ENCODE measurements at places on chromosomes 3 and 15.
A peak's percentile ranks its signal among the peaks of the same experiment; 100 is the strongest.

DNA sequence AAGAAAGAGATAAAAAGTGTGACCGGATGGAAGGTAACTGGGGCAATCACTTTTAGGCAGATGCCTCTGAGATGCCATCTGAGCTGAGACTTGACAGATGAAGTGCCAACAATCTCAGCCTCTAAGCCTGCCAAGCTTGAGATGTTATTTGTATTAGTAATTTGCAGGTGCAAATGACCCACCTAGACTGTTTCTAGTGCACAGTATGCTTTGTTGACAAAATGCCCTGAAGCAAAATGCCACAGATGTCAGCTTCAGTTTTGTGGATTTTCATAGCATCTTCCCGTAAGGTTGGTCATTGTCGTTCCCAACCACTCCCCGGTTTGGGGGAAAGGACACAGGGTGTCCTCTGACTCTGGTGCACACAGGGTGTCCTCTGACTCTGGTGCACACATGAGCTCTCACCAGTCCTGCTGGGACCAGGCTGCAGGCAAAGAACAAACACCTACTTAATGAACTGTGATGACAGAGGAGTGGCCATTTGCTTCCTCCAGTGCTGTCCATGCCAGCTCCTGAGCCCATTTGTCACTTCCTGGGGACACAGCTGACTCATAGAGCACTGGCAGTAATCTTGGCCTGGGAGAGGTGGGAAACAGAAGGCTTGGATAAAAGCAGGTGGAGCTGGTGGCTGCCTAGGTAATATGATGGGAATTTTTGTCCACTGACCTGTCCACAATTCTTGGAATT is 16.7 kb upstream of the PPP1R2 start:
- peak; percentile 69 for DNase-seq

- no peak for DNase-seq
These were observed 7.9 kb downstream of the ACAA1 start for GRCh38 chr3:38129058-38129457.

- no peak for DNase-seq
These were observed 22.7 kb downstream of the CORO2B start for GRCh38 chr15:68601206-68602197.

- no peak for DNase-seq
These were observed 647.2 kb upstream of the BCHE start for GRCh38 chr3:166484470-166484869.

- no peak for DNase-seq
These were observed 25.4 kb downstream of the LINGO1 start for GRCh38 chr15:77607111-77607893.

DNA sequence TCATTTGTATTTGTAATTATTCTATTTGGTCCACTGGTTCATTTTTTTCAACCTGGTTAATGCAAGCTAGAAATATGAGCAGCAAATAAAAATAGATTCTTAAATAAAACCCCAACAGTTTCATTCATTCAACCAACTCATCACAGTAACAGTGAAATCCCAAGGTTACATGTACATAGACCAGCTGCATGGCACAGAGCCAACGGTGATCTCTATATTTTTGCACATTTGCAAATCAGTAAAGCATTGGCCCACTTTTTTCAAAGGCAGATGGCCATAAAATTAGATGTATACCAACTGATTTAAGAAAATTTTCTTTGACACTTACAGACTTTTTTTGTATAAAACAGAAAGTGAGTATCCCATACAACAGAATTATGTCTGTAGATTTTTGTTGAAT is 49.3 kb downstream of the STRIT1 start:
- no peak for DNase-seq

DNA sequence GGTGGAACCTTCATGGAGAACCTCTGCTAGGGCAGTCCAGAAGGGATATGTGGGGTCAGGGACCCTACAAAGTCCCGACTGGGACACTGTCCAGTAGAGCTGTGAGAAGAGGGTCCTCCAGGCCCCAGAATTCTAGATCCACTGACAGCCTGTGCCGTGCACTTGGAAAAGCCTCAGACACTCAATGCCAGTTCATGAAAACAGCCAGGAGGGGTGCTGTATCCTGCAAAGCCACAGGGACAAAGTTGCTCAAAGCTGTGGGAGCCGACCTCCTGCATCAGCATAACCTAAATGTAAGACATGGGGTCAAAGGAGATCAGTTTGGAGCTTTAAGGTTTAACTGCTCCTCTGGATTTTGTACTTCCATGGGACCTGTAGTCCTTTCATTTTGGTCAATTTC is 448.8 kb upstream of the CADM2 start:
- no peak for DNase-seq

DNA sequence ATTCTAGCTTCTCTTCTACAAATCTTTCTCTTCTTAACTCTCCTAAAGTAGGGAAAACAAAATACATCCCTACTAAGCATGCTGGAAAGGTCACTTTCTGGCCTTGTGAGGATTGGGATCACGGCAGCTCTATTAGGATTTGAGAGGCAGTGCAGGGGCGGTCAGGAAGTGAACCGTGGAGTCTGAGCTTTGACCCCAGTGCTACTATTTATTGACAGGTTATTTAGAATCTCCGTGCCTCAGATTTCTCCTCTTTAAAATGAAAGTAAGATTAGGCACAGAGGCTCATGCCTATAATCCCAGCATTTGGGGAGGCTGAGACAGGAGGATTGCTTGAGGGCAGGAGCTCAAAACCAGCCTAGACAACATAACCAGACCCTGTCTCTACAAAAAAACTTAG is 42.0 kb upstream of the CHRM5 start:
- DNase-seq, result no peak

- no peak for DNase-seq
These were observed 283.9 kb downstream of the RORA start for GRCh38 chr15:60945196-60945595.

GRCh38 chr3:68984011-68984530 is 29.4 kb downstream of the EOGT start:
- no peak for DNase-seq

DNA sequence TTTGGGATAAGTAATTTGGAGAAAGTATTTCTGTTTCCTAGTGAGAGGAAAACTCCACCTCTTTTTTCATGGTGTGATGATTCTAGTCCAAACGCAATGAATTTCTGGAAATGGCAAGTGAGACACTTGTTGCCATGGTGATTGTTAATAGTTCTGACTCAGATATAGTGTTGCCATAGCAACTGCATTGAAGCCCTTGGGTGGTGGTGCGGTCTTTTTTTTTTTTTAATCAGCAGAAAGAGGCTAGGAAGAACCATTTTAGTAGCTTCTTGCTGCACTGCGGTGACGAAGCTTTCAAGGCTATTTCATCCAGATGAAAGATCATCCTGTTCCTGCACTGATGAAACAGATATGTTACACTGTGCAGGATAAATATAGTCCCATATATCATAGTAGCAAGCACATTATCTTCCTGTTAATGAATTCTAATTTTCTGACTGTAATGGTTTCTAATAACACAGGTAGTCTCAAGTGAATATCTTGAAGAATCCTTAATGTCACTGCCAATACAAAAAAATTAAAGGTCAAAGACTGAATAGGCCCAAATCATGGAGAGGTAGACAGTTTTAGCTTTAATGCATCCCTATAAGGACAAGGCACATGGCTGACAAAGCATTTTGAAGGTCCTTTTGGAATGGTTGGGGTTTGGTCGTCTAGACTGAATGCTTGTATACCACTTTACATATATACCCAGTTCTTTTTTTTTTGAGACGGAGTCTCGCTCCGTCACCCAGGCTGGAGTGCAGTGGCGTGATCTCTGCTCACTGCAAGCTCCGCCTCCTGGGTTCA is 125.1 kb upstream of the ZBTB20 start:
- DNase-seq, result no peak

GRCh38 chr3:29385046-29385830 is 104.4 kb downstream of the RBMS3 start:
- no peak for DNase-seq

- DNase-seq, result no peak
These were observed 1242.5 kb upstream of the GBE1 start for GRCh38 chr3:83003917-83004316.

DNA sequence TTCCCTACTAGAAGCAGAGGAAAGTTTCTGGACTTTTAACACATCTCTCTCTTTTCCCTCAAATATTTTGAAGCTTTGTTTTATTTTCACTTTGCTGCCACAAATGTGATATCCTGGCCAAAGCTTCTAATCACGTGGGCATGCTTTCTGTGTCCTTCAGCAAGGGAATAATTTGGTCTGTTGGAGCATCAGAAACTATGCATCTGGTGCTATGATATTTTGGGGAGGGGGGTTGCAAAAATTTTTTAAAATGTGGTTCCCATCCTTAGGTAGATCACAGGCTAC is 254.2 kb downstream of the GAP43 start:
- no peak for DNase-seq

GRCh38 chr3:187902041-187902471 is 156.8 kb upstream of the BCL6 start:
- DNase-seq, result no peak

- peak; percentile 27 for DNase-seq
These were observed 32.1 kb upstream of the PCSK6 start for GRCh38 chr15:101521591-101521990.

- no peak for DNase-seq
These were observed 4.0 kb upstream of the PLAAT1 start for GRCh38 chr3:193237030-193237429.

- no peak for DNase-seq
These were observed 5.9 kb downstream of the KY start for GRCh38 chr3:134644731-134645514.

DNA sequence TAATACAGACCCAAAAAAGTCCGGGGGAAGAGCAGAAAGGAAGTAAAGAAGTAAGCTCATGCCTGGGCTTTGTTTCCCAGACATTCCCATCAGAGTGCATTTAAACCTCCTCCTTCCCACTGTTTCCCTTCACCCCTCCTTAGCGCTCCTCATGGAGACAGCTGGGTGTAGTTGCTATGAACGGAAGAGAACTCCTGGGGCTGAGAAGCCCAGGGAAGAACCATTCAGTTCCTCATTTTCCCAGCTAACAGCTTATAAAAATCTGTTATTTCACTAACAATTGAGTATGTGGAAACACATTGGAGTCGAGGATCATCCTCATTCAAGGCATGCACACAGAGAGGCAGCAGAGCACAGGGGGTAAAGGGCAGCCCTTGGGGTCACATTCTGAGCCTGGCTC is 299.3 kb downstream of the SHQ1 start:
- no peak for DNase-seq

DNA sequence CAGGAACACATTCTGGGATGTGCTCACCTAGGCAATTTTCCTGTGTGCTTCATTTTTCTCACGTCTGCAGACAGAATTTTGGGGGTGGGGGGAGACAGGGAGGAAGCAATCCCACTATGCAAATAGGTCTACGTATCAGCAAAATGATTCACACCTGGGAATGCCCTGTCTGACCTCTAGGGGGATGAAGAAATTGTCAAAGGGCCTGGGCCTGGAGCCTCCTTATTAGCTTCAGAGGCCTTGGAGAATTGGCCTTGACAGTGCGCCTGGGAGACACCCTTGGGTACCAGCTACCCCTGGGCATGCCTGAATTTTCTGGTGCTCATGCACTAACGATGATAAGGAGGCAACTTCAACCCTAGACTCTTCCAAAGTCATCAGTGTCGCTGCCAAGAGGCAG is 207.5 kb downstream of the CADPS start:
- DNase-seq, result peak; percentile 1

DNA sequence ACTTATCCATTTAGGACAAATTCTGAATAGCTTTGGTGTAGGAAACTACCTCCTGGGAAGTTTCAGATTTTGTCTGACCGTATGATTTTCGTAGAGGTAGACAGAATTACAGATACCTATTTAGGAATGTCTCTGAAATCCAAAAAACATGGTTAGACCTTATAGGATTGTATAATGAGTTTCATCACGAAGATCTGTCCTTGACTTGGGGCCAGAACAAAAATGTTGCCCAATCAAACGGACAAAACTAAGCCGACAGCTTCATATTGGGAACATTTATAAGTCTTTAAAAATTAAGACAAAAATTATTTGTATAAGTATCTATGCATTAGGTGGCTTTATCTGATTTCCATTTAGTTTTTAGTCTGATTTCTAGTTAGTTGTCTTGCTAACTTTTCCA is 32.6 kb downstream of the MNS1 start:
- DNase-seq, result no peak

DNA sequence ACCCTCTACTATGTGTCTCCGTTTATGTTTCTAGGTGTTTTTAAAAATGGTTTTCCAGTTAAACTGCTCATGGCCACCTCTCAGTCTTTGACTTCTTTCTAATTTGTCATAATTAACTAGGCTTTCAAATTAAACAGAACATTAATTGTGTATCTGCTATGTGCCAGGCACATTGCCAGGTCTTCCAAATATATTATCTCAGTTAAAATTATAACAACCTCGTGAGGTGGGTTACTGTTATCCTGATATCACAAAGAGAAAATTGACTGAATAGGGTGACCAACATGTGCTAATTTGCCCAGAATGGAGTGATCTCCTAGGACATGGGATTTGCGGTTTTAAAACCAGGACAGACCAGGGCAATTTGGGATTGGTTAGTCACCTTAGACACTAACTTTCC is 222.4 kb upstream of the TLE3 start:
- no peak for DNase-seq

GRCh38 chr3:179181021-179181472 is 32.9 kb downstream of the PIK3CA start:
- no peak for DNase-seq

DNA sequence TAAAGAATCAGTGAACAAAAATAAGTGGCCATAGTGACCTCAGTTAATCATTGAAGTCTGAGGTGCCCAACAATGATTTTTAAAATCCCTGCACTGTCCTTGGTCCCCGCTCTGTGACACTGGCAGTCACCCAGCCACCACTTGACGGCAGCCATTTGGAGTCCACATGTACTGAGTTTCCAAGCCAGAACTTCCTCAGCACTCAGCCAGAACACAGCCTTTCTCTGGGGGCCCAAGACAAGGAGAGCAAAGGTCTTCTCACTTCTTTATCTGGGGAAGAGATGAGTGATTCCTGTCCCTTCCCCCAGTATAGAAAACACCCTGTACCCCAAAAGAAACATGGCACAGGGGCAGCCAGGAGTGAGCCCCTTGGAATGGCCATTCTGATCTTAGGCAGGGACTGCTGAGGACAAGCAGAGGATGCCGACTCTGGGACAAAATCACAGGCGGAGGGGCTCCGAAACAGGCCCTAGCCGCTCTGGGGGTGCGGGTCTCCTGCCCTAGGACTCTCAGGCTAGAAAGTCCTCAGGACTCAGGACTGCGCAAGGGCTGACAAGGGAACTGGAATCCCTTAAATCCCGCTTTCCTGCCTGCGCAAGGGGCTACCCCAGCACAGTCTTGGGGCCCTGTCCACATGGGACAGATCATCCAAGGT is 12.8 kb downstream of the PAK6 start:
- no peak for DNase-seq

DNA sequence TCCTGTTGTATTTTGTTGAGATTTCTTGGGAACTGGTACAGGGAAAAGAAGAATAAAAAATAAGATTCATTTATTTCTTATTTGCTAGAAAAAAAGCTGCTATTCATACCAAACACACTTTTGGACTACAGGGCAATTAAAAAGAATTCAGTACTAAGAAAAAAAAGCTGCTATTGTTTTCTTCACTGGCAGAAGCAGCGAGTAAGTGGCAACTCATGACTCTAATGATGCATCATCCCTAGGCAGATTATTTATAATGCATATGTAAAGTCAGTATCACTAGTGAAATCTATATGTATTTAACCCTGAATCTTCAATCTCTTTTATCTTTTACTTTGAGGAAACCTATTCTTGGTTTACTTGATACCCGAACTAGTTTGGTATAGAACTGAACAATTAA is 15.2 kb downstream of the PFN2 start:
- no peak for DNase-seq

GRCh38 chr3:160129459-160130061 is 95.7 kb upstream of the C3orf80 start:
- no peak for DNase-seq

All from HT-29 (cell line).